ENCODE measurements at places on chromosomes 6 and 20.

GRCh38 chr20:44765091-44765490 is 19.4 kb downstream of the KCNK15 start:
- DNase-seq = no peak

GRCh38 chr6:153816366-153816765 is 222.7 kb upstream of the OPRM1 start:
- no peak for DNase-seq

- DNase-seq = no peak
Measured at GRCh38 chr20:20765696-20766365, 53.4 kb upstream of the RALGAPA2 start.

DNA sequence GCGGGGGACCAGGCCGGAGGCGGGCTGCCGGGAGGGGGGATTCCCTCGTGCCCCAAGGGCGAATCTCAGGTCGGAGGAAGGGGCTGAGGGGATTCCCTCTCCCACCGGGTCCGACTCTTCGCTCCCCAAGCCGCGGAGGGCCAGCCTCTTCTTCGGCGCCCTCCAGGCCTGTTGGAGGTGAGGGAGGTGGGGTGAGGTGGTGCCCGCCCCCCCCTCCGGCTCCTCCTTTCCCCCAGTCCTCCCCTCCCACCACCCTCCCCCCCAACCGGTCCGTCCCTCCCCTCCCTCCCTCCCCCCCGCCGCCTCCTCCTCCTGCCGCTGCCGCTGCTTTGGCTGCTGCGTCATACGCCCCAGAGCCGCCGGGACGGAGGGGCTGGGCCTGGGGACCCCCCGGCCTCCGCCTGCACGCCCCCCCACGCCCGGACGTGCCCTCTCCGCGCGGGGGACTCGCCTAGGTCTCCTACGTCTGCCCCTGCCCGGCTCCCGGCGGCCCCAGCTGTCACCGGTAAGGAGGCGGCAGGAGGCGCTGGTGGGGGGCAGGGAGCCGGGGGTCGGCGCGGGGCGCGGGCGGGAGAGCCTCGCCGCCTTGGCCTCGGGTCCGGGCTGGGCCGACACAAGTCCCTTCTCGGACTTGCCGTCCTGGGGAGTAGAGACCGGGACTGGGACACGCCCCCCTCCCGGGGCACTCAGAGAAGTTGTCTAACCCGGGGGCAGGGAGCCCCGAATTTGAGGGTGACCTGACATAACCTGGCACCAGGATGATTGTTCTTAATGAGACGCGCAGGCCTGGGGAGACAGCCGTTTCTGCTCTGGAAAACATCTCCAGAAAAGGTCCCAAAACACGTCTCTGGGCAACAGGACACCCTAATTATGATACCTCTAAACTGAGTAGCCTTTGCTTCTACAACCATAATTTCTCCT is at the start of gene PHF1:
Gene PHF1, plus strand, starts transcription at position 304 of the 921 bp plus-strand sequence. CDS start 1,250 bp downstream, outside the sequence.
- peak; percentile 87 for DNase-seq

GRCh38 chr6:69162811-69163210 is 527.7 kb downstream of the ADGRB3 start:
- DNase-seq = peak; percentile 9

DNA sequence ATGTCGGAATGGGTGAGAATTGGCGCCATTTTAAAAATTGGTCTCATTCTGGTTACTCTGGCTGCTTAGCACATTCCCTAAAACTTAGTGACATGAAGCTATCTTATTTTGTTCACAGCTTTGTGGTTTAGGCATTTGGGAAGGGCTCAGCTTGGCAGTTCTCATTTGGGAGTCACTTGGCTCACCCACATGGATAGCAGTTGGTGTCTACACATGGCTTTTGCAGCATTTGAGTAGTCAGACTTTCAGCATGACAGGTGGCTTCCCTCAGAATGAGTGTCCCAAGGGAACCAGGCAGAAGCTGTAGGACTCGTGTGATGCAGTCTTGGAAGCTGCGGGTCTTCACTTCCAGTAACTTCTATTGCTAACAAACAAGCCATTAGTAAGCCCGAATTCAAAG is 64.6 kb downstream of the UST start:
- DNase-seq = no peak

GRCh38 chr6:113539623-113540022 is 317.5 kb upstream of the MARCKS start:
- no peak for DNase-seq

DNA sequence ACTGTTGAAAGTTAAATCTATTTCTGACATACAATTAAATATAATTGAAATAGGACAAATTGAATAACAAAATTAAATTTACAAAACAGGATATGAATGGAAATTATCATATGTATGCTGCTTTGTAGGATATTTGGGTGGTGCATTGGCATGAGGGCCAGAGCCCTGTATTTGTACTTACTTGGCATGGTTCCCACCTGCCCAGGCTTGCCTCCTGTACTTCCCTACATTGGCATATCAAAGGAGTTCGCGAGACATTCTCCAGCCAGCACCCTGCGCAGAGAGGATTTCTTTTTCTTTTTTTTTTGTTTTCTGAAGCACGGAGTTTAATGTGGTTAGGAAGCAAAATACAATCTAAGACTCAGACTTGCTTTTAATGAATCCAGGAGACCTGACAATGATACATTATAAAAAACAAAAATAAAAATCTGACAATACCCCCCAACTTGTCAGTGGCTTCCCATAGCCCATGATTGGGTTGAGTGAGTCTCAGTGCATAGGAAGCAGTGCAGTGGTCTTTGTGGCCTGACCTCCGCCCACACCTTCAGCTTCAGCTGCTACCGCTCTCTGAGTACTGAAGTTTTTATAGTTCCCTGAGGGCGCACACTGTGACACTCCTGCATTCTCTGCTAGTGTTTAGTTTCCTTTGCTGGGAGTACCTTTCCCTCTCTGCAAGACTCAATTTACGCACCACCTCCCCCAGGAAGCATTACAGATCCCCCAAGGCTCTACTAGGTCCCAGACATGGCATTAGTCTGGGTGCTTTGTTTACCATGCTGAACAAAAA is 440.8 kb downstream of the UTRN start:
- DNase-seq = peak; percentile 10

DNA sequence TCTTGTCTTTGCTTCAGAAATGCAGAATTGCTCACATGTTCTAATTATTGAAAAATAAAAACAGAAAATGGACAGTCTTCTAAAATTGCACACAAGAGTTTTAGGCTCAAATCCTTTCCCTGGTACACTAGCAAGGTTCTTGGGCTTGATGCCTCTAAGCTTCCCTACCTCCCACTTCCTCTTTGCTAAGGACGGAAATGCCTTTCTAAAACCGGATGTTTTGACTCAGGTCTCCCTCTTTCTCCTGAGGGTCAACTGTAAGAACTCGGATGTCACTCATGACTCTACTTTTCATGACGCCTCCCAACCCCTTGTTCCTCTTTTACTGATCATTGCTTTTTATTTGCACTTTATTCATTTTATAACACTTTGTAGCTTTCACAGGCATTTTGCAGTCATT is 613.5 kb downstream of the C6orf118 start:
- no peak for DNase-seq
